Caco-2 (cell line): ENCODE measurements at places on chromosomes 11 and 22.

DNA sequence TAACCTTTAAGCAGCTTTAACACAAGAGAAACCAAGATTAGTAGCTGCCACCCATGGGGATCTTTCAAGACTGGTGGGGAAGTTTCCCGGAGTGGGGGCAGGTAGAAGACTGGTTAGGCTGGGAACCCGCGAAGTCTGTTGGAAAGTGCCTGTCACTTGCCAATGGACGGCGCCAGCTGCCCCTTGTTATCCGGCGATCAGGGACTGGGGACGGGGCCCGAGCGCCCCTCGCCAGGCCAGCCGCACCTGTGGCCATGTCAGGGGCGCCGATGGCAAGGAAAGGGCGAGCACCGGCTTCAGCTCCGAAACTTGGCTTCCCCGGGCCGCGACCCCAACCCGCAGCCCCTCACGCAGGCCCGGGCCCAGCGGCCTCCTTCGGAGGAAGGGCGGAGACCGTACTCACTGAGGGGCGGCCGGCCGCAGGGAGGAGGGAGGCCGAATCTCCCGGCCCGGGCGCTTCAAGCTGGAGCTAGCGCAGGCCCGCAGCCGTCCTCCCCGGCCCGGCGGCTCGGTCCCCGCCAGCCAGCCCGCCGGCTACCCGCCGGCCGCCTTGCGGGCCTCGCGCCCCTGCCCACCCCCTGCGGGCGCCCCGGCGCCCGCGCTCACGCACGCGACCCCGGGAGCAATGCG, 539 bp downstream of the EIF4ENIF1 start:
- no peak for DNase-seq

DNA sequence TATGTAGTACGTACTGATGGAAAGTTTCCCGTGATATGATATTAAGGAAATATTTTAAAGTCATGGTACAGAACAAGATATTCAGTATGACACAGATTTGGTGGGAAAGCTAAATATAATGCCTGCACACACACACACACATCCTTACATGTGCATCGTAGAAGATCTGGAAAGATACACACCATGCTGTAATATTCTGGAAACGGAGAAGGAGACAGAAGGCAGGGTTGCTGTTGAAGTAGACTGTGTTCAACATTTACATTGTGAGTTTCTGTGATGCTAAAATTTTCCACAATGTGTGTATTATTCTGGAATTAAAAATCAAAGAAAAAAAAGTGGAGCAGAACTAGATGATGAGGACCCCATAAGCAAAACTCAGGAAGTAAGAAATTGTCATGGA, 118.0 kb downstream of the RRAS2 start:
- no peak for DNase-seq

DNA sequence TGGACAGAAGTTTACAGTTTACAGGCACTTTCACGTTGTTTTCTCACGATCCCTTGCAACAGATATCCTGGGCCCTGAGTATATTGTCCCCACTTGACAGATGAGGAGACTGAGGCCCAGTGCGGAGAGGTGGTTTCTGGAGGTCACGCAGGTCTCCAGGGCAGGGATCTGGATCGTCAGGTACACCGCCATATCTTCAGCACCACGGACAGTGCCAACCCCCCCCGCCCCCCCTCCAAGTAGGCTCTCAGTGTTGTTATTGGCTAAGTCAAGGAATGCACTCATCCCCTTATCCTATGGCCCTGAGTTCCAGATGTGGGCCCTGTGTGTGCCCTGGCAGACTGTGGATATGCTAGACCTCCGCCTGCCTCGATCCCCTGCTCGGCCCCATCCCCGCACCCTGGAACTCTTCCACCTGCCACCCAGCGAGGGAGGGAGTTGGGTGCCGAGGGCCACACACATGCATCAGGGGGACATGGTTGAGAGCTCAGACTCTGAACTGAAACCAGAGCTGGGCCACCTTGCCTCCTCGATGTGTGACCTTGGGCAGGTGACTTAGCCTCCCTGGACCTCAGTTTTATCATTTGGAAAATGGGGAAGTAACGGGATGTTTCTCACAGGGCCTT, 37.5 kb downstream of the MPPED1 start:
- DNase-seq, result no peak

GRCh38 chr22:44584256-44584902, 86.3 kb upstream of the RTL6 start:
- DNase-seq, result peak; percentile 12

DNA sequence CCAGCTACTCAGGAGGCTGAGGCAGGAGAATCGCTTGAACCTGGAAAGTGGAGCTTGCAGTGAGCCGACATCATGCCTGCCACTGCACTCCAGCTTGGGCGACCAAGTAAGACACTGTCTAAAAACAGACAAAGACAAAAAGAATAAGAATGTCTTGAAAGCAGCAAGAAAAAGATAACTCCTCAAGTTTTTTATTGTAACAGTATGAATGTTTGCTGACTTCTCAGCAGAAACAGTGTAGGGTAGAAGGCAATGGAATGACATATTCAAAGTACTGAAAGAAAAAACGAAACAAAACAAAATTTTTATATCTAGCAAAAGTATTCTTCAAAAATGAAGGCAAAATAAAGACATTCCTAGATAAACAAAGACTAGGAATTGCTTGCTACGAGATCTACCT, 76.9 kb downstream of the PACS1 start:
- no peak for DNase-seq

- DNase-seq, result no peak
Observed at GRCh38 chr11:134488913-134489312, 76.9 kb upstream of the B3GAT1 start.
